ENCODE measurements at places on chromosomes 12 and 14. TPM values are rescaled to one million over a fixed set of nuclear protein-coding genes. Genes with fewer than 3 reads are reported as not detected.
A peak's percentile ranks its signal among the peaks of the same experiment; 100 is the strongest.

CCDC177 gene
- not detected for total RNA-seq

DNA sequence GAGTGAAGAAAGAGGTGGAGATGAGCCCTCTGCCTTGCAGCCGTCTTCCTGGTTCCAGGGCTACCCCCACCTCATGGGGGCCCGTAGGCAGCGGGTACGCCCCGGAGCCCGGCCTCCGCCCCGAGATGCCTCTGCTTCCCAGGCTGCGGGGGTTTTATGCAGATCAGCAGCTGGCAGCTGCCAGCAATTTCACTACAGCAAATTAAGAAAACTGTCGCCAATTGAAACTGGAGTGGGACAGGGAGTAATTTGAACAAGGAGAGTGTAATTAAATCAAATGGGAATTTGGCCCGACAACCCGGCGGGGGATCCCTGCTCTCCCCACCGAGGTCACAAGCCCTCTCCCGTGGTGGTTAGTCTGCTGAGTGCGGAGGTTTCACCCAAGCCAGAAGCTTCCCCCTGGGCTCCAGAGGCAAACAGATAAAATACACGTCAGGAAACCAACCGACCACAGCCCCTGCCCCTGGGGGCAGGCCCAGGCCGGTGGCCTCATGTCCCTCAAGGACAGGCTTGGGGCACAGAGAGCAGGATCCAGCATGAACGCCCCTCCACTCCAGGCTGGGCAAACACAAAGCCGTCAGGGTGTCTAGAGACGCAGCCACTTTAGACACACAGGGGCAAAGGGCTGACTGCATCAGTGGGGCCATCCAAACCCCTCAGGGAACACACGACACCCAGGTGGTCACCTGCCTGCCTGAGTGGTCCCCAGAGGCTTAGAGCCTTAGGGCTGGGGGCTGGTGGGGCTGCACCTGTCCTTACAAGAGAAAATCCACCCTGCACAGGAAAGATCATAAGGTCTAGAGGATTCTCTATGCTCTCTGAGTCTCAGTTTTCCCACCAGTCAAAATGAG, 53.8 kb downstream of the TESC start:
- DNase-seq = no peak

DNA sequence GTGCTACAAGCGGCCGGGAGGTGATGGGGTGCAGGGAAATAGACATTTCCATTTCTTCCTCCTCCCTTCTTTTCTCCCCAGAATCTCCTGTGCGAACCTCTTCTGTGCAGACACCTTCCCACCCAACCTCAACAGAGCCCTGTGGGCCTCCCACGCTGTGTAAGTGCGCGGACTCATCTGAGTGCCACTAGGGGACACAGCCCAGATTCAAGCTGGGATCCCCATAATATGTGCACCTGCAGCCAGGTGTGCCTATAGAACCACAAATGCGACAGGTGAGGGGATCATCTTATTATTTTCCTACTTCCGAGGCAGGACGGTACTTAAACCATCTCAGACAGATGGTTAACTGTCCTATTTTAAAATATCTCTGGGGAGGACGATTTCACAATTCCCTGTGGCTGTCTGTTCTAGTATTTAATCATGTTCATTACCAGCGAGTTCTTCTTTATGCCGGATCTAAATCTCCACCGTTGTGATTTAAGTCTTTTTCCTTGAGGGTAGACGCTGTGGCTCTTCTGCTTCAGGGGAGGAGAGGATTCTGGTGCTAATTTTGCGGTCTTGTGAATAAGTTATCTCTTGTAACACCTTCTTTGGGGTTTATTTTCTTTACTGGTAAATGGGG, 17.2 kb upstream of the CACNA1C start:
- no peak for DNase-seq

- DNase-seq = no peak
Measured at GRCh38 chr14:54809767-54810166, 92.9 kb downstream of the GCH1 start.

NTS gene
- not detected for total RNA-seq

- DNase-seq = no peak
Measured at GRCh38 chr14:68574906-68575305, 218.0 kb downstream of the ZFP36L1 start.

DNA sequence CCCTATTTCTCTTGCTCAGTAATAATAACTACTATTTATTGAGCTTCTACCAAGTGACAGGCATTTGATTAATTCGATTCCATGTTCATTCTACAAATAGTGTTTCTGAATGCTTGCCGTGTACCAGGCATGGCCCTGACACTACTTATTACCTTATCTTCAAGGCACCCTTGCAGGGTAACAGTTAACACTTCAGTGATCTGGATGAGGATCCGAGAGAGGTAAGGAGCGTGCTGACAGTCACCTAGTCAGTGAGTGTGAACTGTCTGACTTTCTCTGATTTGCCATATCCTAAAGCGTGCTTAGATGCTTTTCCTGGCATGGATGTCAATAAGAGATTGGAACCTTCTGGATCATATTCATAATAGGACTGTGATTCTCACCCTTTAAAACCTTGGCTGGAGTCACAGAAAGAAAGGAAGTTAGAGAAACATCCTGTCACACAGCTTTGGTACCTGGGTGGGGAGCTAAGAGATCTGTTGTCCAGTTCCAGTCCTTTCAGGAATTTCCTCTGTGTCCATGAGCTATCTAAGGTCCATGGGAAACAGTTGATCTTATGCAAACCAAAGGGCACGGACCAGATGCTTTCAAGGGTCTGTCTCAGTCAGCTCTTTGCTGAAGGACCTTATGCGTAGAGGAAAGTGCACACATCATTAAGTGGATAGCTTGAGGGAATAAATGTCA, 54.8 kb downstream of the PPFIBP1 start:
- no peak for DNase-seq

WSCD2 gene
- 0.33 TPM for total RNA-seq

GRCh38 chr12:5318874-5319273, 113.0 kb upstream of the NTF3 start:
- peak; percentile 90 for DNase-seq

SPTB gene
- total RNA-seq = under 0.01 TPM

NOC4L gene
- 17.5 TPM for total RNA-seq

- DNase-seq = no peak
Measured at GRCh38 chr12:43815416-43815815, 9.3 kb upstream of the TWF1 start.

DNA sequence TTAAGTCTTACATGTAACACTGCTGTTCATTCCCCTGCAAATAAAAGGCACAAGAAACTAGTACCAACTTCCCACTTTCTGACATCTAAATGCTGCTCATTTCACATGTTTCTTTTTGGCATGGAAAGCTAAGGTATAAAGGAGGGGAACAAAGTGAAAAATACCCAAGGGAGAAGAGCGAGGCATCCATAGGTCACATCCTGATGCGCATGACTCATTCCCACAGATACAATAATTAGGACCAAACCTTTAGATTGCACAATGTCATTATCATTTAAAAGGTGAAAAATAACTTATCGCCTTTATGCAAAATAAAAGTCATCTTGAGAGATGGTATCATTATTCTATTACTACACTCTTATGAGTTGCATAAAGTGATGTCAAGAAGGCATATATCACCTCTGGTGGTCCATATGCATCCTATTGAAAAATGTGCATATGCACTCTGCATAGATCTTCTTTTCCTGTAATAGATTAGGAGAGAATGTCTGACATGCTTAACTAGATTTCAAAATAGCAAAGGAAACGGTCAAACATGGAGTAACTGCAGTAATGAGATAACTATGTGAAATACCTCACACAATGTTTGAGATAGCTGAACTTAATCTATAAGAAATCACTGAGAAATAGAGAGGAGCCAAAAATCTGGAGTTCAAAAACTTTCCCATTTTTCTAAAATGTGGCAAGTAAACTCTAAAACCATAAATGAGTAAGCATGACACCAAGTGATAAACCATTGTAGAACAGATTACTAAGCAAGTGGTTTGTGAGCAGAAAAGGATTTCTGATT, 382.5 kb upstream of the TMTC1 start:
- DNase-seq = no peak

- DNase-seq = no peak
Measured at GRCh38 chr12:3049611-3050249, 27.4 kb upstream of the TSPAN9 start.

GNB3 gene
- 0.99 TPM for total RNA-seq

DNA sequence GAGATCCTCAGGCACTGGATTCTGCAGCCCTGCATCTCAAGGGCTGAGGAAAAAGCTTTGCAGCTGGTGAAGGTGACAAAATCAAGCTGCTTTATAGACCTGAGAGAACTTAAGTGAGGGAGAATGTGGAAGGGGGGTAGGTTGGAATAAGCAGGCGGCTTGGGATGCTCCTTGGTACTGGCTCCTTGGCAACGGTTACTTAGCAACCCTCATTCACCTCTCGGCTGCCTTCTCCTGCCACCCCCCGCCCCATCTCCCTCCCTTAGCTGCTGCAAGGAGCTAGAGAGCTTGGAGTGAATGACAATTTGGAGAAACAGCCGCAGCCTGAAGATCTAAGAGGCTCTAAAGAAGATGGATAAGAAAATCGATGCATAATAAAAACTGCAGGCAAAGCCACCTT, 44.1 kb upstream of the CISTR start:
- DNase-seq = no peak

DNA sequence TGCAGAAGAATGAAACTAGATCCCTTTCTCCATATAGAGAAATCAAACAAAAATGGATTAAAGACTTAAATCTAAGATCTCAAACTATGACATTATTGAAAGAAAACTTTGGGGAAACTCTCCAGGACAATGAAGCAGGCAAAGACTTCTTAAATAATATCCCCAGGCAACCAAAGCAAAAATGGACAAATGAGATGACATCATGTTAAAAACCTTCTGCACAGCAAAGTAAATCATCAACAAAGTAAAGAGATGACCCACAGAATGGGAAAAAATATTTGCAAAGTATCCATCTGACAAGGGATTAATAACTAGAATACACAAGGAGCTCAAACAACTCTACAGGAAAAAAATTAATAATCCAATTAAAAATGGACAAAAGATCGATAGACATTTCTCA, 101.0 kb downstream of the RALGAPA1 start:
- DNase-seq = no peak

GRCh38 chr12:54229624-54230212, 40.9 kb upstream of the SMUG1 start:
- DNase-seq = peak; percentile 94

DNA sequence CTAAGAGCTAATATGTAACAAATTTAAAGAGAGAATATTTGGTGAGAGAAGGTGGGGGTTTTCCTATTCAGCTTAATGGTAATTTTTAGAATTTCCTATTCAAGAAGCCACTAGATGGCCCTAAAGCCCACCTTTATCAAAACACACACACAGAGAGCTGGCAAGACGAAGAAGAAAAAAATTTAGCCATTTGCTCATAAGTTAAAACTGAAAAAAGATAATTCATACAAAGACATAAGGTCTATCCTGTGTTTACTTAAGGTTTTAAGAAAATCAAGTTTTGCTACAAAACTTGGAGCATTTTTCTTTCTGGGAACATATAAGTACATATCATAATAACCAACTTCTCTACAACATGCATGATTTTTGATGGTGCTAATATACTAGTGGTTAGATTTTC, 46.8 kb upstream of the PCED1B start:
- peak; percentile 55 for DNase-seq

IAPP gene
- not detected for total RNA-seq

DNA sequence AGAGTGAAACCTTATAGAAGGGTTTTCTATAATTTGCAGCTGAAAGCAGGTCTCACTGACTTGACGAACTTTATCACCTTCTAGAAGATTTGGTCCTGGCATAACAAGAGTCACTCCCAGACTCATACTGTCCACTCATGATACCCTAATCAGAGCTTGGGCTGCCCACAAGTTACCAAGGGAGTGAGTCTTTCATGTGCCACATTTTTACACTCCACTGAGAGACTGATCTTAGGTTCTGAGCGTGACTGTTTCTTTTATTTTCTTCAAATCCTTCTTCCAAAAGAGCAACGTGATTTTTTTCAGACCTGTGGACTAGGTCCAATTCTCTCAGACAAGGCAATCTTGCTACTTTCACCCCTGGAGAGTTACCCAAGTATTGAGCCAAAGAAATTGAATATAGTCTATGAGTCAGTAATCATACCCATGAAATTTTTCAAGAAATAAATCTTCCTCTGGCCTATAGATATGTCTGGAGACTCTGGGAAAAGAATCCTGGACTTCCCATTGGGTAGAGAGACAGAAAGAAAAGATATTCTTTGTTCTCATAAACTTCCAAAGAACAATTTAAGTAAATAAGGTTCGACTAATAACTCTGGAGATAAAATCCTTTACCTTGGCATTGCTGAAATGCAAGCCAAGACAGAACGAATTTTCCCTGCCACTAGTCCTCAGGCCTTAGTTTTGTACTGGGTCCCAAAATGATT, 26.9 kb downstream of the SIX1 start:
- no peak for DNase-seq

POTEM gene
- not detected for total RNA-seq

- no peak for DNase-seq
Measured at GRCh38 chr12:98895086-98895651, 250.1 kb downstream of the APAF1 start.

GRCh38 chr14:74733221-74733620, 20.3 kb downstream of the FCF1 start:
- DNase-seq = no peak

DNA sequence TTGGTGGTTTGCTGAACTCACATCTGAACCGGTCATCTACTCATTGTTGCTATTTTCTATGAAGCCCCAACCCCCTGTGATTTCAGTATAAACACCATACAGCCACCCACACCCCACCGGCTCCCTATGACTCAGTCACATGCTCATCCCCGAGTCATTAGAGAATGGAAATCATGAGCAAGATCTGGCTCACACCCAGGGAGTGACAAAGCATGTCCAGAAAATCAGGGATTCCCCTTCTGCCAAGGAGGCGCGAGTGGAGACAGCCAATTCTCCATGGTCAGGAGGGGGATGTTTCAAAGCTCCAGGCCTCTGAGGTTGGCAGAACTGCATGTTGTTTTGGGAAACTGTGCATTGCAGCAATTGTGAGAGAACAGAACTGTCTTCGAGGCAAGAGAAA, 657.5 kb upstream of the TBX3 start:
- DNase-seq = peak; percentile 100

- no peak for DNase-seq
Measured at GRCh38 chr12:93763746-93764147, 86.6 kb downstream of the CRADD start.

TOGARAM1 gene
- 18.7 TPM for total RNA-seq

SCN8A gene
- total RNA-seq = 19.2 TPM

DNA sequence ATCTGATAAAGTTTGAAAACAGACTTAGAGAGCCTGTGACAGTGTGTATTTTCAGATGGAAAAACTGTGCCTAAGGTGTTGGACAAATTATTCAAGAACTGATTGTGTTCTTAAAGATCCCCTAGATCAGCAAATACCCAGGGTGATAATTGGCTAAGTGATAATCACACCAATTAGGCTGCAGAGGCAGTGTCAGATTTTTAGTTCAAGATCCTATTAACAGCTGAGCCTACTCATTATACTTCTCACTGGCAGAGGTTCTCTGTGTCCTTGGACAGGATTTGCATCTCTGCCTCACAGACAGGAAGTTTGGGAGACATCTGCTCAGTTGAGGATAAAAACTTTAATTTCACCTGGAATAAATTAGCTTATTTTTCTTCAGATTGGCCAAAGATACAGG, 4.3 kb upstream of the FGD4 start:
- DNase-seq = no peak

CLMN gene
- total RNA-seq = 12.2 TPM

All from mammary epithelial cell (primary cell).